Left renal cortex interstitium (tissue), 4 donors: ENCODE measurements at places on chromosomes 7 and 10. TPM values are rescaled to one million over a fixed set of nuclear protein-coding genes. Genes with fewer than 3 reads are reported as not detected.

TBXAS1 gene
- 22.8 TPM for polyA plus RNA-seq

TFEC gene
- 23.1 TPM for polyA plus RNA-seq

RSPH10B2 gene
- polyA plus RNA-seq = 2.1 TPM

STEAP1B gene
- polyA plus RNA-seq = 1.0 TPM

FLNC gene
- polyA plus RNA-seq = 16.6 TPM

SEC31B gene
- 27.8 TPM for polyA plus RNA-seq

ADCY1 gene
- 3.1 TPM for polyA plus RNA-seq

TMEM225B gene
- polyA plus RNA-seq = 2.0 TPM

ERVW-1 gene
- 0.30 TPM for polyA plus RNA-seq

GRK5 gene
- 15.0 TPM for polyA plus RNA-seq

ZNF488 gene
- polyA plus RNA-seq = 5.9 TPM

C10orf53 gene
- not detected for polyA plus RNA-seq

IL15RA gene
- 2.3 TPM for polyA plus RNA-seq

CCDC186 gene
- polyA plus RNA-seq = 27.3 TPM

TUBAL3 gene
- 0.59 TPM for polyA plus RNA-seq

CALHM3 gene
- polyA plus RNA-seq = not detected

KCNIP2 gene
- polyA plus RNA-seq = 7.4 TPM

SH3PXD2A gene
- polyA plus RNA-seq = 27.6 TPM

KEL gene
- 2.6 TPM for polyA plus RNA-seq
